SK-N-DZ (cell line): ENCODE measurements at places on chromosomes 2 and 18.

- DNase-seq, result no peak
These were observed 8.7 kb downstream of the CAPG start for GRCh38 chr2:85401464-85401805.

DNA sequence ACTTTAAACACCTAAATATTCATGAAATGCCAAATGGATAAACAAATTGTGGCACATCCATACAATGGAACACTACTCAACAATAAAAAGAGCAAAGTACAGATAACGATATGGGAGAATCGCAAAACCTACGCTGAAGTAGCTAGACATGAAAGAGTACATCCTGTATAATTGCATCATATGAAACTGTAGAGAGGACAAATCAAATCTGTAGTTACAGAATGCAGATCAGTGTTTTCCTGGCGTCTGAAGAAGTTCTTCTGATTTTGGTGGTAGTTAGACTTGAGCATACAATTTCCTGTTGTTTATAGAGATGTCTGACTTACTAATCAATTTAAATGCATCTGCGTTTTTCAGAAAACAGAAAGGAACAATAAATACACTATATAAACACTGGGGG is 394.4 kb downstream of the SOCS6 start:
- no peak for DNase-seq

DNA sequence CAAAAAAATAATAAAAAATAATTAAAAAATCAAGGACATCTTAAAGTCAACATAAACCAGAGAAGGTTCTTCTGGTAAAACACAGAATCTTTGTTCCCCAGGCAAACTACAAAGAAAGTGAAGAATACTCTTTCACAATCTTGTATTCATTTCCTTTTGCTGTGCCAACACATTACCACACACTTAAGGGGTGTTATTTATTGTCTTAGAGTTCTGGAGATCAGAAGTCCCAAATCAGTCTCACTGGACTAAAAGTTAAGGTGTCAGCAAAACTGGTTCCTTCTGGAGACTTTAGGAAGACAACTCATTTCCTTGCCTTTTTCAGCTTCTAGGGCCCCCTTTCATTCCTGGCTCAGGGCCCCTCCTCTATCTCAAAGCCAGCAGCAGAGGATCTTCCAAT is 12.2 kb upstream of the CAB39 start:
- DNase-seq, result no peak

GRCh38 chr2:177193240-177193639 is 19.4 kb upstream of the HNRNPA3 start:
- no peak for DNase-seq

DNA sequence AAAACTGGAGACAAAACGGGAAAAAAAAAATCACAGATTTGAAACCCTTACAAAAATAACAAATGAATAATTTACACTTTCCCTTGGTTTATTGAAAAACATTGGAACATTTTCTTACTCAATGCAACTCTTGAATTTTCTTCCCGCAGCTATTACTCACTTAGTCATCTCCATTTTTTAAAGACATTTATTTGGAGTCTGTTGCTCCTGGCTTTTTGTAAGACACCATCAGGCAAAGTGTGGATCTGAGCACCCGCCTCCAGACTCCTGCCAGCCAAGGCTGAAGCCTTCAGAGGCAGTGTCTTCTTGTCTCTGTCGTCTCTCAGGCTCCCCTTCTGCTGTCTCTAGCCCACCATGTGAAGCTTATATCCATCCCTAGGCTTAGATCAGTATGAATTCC is 46.2 kb downstream of the TRIB2 start:
- no peak for DNase-seq
